Inflammatory macrophage treated with lipopolysaccharide for 4 hours (primary cell): ENCODE measurements at places on chromosomes 1 and 21.

GRCh38 chr1:16109571-16109970, 36.1 kb upstream of the FAM131C start:
- DNase-seq = no peak

GRCh38 chr21:25462517-25462971, 144.7 kb downstream of the MRPL39 start:
- no peak for DNase-seq

DNA sequence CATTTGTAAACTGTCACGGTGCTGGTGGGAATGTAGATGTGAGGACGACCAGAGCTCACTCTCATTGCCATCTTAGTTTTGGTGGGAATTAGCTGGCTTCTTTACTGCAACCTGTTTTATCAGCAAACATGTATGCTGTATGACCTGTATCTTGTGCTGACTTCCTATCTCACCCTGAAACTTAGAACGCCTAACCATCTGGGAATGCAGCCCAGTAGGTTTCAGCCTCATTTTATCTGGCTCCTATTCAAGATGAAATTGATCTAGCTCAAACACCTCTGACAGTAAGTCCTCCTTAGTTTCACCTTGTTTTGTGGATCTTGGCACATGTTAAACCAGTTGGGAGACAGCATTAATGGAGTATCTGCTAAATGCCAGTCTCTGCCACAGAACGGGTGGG, 174.6 kb downstream of the HLX start:
- no peak for DNase-seq

GRCh38 chr1:201538612-201539551, at the start of gene NAV1:
NAV1 (plus strand) TSS chr1:201539127; CDS start chr1:201622885, 83,758 bp downstream.
- no peak for DNase-seq

GRCh38 chr1:45047032-45047431, 35.0 kb downstream of the UROD start:
- DNase-seq = peak; percentile 66

DNA sequence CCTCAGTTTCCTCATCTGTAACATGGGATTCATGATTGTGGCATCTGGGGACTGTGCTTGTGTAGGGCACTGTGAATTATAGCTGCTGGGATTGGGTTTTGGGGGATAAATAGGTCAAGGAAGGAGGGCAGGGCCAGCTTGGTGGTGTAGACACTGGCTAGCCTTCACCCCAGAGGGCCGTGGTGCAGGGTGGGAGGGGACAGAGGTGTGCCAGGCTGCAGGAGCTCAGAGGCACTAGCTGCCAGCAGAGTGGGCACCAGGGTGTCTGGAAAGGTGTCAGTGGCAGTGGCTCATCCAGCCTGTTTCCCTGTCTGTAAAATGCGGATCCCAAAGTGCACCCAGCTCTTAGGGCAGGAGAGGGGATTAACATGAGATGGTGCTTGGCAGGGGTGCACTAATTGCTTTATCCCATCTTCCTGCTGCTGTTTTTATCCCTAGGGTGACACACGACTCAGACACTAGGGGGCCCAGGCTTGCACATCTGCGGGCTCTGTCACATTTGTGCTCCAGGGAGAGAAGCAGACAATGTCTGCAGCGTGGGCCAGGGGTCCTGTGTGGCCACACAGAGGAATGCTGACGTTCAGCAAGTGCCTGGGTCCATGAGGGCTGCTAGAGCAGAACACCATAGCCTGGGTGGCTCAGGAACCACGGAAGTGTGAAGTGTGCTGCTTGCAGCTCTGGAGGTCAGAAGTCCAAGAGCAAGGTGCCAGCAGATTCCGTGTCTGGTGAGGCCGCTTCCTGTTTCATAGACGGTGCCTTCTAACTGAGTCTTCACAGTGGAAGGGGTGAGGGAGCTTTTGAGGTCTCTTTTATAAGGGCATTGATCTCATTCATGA, 19.3 kb downstream of the OBSCN start:
- no peak for DNase-seq

DNA sequence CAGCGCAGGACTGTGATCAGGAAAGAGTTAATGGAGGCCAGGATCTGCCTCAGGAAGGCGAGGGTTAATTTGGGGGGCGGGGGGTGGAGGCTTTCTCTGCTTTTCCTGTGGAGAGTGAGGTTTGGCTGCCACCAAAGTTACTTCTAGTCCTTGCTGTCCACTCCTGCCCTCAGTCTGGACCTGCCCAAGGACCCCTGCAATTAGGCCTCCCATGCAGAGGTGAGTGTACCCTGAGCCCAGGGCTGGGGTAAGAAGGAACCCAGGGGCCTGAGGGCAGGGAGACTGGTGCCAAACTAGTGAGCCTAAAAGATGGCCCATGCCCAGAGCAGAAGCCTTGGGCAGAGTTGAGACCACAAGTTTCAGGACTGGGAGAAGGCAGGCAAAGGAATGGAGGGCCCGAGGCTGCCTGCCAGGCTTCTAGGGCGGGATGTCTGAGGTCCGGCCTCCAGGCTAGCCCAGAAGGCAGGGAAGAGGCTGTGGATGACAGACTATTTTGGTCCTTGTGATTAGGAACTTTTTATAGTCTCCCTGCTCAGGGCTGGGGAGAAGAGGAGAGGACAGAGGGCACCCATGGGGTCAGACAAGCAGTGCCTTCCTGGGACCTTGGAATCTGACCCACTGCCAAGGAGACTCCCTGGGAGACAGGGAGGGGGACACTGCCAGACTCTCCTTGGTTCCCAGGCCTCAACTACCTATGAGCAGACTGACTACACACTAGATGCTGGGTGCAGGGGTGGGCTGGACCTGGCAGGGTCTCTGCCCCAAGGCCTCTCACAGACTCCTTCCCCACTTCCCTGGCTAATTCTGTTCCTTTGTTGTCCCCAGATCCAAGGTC, at the start of gene FAM110D:
Gene FAM110D (plus strand): TSS at position 172 of the 835 bp plus-strand sequence. CDS start 2,213 bp downstream, outside the sequence.
- DNase-seq = no peak
